CD4-positive, alpha-beta T cell treated with Interleukin-1 beta for 1 hour (primary cell): ENCODE measurements at places on chromosomes 11 and 22.

DNA sequence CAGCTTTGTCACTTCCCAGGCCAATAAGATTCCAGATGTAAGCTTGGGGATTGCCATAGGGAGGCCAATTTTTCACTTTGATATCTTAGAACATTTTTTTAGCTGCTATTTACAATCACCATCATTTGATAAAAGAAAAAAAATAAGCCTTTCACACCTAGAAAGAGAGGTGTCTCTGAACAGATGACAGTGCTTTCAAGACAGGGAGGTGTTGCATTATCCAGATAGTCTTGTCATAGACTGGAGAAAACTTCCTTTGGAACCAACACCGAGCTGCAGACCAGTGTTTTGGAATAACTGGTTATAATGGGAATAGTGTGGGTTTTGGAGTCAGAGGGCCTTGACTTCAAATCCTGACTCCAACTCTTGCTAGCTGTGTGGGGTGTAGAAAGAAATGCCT, 101.0 kb downstream of the SLC1A2 start:
- DNase-seq, result no peak

GRCh38 chr11:68211546-68211945, 1.6 kb downstream of the KMT5B start:
- DNase-seq, result no peak

DNA sequence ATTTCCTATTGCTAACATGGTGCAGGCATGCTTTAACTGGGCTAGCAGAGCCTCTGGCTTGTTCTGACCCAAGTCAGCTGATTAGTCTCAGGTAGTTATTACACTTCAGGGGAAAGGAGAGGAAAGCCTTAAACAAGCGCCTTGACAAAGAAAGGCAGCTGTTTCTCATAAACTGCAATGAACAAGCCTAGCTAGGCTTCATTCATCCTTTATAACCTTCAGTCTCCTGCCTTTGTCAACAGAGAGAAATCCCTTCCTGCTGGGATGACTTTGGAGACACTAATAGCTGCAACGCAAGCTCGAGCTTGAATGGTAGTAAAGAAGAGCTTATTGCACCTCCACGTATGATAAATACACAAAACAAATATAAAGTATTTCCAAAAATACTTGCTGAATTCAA, 68.4 kb downstream of the CCDC34 start:
- DNase-seq, result no peak

- DNase-seq, result peak; percentile 59
Measured at GRCh38 chr11:69670158-69670845, 4.9 kb downstream of the LTO1 start.

DNA sequence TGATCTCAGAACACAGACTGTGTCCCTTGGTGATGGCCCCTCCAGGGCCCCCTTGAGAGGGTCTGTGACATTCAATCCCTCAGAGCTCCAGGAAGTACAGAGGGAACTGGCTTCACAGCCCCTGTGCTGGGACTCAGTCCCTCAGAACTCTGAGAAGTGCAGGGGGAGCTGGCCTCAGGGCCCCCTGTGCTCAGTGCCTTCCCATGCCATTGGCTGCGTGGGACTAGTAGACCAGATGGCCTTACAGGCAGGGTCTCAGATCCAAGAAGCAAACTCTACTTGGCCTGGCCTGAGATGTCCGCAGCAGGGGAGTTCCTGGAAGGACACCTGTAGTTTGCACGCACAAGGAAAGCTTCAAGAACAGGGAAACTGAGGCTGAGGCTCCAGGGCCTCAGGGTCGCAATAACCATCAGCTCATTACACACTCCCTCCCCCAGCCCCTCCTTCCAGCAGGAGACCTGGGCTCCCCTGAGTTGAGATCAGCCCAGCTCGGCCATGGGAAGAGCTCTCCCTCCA, 138.4 kb downstream of the BRD1 start:
- no peak for DNase-seq

GRCh38 chr11:60500276-60500910, 7.8 kb downstream of the MS4A12 start:
- no peak for DNase-seq

GRCh38 chr22:42770941-42771647, 50.4 kb upstream of the A4GALT start:
- no peak for DNase-seq

- no peak for DNase-seq
Measured at GRCh38 chr22:45731798-45732495, 60.3 kb downstream of the ATXN10 start.

DNA sequence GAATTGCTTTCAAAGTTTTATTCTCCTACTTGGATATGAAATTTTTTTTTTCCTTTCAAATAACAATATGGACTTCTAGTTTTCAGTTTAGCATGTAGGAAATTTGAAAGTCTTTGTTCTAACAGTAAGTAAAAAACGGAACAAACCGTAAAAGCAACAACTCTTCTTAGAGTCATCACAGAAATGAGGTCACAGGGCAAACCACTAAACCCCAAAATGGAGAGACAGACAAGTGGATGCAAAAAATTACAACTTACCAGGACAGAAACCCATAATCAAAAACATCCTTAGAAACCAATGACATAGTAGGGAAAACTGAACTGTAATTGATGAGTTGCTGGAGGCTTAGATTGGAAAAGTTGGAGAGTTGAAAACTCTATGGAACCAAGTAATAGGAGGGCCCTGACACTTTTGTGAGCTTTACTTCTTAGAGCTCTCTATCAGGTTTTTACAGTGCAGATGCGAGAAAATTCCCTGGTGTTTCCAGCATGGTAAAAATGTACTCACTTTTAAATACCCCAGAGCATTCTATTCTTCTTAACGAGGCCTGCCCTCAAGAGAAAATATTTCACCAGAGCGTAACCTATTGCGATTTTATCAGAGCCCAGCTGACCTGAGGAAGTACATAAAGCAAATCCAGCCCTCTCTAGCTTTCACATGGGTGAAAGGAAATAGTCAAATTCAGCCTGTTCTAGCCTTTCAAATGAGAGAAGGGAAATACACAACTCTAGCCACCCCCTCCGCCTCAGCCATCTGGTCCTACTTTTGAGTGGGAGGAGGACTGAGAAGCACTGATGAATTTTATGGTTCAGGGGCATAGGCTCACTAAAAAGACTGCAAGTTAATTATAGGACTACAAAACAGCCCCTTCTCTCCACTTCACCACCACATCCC, 39.1 kb downstream of the CASP12 start:
- peak; percentile 2 for DNase-seq

DNA sequence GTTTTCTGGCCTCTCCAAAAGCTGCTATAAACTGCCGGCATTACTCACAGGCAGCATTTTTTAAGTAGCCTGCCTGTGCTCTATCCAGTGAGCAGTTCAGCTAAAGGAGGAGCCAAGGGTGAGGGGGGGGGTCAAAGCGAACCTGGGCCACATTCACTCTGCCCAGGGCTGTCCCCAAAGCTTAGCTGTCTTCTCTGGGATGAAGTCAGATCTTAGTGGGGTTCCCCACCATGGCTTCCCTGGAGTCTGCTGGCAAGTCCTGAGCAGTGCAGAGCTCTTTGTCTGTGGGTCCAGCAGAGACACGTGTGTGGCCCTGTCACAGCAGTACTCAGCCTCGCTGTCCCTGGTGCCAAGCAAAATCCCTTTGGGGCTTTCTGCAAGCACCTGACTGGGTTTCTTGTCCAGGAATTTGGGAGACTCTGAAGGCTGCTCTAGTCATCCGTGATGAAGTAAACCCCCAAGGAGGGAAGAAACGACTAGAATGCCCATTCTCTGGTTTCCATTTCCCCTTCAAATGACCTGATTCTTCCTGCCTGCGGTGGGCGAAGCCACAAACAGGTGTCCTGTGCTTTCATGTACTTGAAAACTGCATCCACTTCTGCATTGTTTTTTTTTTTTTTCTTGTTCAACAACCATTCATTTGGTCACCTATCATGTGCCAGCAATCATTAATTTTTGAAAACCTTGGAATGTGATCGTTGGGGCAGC, 2.6 kb downstream of the KCNJ5 start:
- no peak for DNase-seq

DNA sequence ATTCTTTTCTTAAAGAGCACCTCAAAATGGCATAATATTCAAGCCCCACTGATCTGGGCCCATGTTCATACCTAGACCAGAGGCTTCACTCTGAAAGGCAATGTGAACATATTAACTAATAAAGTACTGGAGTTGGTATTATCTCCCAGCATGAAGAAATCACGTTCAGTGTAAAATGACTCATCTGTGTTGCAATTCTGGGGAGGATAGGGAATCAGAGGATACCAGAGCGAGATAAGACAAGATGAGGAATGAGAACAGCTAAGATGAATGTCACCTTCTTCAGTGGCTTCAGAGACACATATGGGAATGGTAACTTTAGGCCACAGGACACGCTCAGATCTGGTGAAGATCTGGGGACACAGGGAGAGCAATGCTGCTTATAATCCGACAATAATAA, 121.1 kb downstream of the NTM start:
- no peak for DNase-seq

DNA sequence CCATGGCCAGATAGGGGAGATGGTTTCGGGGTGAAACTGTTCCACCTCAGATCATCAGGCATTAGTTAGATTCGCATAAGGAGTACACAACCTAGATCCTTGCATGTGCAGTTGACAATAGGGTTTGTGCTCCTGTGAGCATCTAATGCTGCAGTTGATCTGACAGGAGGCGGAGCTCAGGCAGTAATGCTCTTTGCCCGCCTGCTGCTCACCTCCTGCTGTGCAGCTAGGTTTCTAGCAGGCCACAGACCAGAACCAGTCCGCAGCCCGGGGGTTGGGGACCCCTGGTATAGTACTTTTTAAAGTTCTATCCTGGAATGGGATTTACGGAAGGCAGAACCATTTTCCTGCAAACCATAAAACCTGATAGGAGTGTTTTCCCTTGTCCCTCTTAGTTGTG, 54.6 kb downstream of the POLD3 start:
- no peak for DNase-seq

- peak; percentile 91 for DNase-seq
Measured at GRCh38 chr22:37244114-37244921, at the start of gene RAC2. RAC2 (minus strand) TSS chr22:37244269; CDS start chr22:37244148, 121 bp downstream.

DNA sequence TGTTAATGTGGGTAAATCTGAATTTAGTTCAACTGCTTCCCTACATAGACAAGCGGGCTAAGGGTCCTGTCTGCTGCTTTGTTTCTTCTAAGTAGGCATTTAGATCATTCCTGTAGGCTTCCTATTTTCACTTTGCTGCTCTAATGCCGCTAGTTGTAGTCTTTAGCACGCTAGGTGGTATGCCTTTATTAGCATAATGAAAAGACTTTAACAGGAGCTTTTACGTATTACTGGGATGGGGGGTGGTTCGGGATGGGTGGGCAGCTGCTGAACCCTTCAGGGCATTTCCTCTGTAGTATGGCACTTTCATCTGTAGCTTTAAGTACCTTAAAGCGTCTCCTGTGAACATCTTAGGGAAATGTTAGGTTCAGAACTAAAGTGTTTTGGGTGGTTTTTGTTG, 85.3 kb downstream of the GGT1 start:
- no peak for DNase-seq

GRCh38 chr11:45423036-45423435, 136.9 kb upstream of the SYT13 start:
- no peak for DNase-seq

GRCh38 chr11:61532134-61533038, 23.8 kb downstream of the LRRC10B start:
- peak; percentile 11 for DNase-seq

DNA sequence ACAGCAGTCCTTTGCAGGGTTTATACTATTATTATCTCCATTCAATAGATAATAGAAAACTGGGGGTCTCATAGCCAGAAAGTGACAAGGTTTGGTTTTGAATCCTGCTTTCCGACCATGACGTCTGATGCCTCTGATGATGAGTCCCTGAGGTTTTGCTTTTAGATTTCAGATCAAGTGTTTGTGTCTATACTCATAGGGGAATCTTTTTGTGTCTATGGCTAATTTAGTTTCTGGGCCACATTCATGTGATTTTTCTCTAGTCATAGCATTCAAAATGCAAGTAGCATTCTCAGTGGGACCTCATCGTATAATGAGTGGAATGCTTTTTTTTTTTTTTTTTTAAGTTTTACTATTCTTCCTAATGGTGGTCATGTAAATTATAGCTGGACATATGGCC, 72.9 kb downstream of the TNRC6B start:
- no peak for DNase-seq

DNA sequence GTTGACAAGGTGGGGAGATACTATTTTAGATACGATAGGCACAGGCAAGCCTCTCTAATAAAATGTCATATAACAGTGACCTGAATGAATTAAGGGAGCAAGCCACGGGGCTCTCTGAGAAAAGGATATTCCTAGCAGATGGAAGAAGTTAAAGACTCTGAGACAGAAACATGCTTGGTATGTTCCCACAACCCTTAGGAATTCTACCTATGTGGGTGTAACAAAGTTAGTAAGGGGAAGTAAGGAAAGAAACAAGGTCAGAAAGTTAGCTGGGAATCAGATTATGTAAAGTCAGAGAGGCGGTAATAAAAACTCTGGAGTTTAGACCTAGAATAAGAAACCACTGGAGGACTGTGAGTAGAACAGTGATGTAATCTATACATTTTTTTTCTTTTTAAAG, 59.7 kb upstream of the GDPD4 start:
- no peak for DNase-seq

GRCh38 chr11:3970108-3970507, 114.6 kb downstream of the STIM1 start:
- DNase-seq, result no peak

GRCh38 chr22:33920197-33920540, at the start of gene LARGE1:
LARGE1 (minus strand) TSS chr22:33920476.
- no peak for DNase-seq

DNA sequence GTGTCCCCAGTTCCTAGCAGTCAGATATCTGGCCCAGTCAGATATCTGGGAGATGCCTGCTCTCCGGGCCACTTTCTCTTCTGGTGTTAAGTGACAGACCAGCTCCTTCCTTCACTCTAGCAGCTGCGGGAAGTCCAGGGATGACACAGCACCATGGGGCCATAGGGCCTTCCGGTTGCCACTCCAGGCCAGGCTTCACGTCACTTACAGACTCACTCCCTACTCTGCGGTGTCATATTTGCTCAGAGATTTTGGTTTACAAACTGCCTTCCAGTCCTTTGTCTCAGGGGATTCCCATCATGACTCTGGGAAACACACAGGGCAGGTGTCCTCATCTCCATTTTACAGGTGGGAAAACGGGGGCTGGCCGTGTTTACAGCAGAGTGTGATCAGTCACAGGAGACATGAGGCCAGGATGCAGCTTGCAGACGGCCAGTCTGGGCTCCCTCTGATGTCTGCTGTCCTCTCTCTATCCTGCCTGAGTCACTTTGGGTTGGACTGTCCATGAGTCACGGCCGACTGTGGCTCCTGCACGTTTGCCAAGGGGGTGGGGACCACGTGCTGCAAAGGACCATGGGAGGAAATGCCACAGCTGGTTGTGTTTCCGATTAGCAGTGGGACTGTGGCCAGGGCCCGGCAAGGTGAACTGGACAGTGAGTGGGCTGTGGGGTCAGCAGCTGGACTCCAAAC, 8.2 kb upstream of the TBC1D22A start:
- peak; percentile 86 for DNase-seq
